Activated CD4-positive, CD25-positive, alpha-beta regulatory T cell treated with anti-CD3 and anti-CD28 coated beads, Interleukin-2, amount 50 U/mL, for 16 hours (primary cell): ENCODE measurements at places on chromosomes 1 and 21.

DNA sequence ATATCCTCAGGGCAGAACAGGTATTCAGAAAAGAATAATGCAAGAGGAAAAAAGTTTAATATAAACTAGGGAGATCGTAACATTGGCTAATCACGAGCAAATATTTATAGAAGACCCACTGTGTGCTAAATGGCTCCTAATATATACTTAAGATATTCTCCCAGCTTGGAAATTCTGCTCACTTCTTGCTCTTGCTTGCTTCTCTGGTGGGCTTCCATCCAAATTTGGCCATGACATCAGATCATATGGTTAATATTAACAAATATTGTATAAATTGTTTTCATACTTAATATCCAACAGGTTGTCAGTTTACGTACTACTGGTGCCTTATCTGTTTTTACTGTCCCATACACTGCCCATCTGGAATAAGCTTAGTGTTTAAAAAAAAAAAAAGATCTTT is 1.1 kb downstream of the COX20 start:
- no peak for DNase-seq

- DNase-seq: no peak
Measured at GRCh38 chr21:46156678-46157077, 1.3 kb upstream of the FTCD start.

DNA sequence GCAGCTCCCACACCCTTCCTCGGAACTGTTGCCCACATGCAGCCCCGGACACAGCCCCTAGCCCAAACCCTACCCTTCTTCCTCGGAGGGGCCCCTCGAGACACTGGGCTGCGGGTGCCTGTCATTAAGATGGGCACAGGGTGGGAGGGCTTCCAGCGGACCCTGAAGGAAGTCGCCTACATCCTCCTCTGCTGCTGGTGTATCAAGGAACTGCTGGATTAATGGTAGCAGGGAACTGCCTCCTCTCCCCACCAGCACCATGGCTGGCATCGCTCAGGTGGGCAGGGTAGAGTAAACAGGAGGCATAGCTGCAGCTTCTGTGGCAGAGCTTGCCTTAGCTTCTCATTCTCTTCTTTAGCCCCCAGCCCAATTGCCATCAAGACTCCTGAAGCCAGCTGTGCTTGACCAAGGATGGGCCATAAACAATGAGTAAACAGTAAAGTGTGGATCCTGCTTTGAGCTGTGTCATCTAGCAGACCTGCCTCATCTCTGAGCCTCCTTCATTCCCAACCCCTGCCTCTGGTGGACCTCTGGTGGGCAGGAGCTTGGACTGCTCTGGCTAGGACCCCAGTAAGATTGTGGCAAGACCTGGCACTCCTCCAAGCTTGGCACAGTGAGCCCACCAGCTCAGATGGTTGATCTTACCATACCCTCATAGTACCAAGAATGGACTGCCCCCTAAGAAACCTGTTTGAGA is at the start of gene LENEP:
LENEP (plus strand) TSS at position 15 of the 697 bp plus-strand sequence; CDS start at position 37, 22 bp downstream.
- DNase-seq: no peak

GRCh38 chr1:167054946-167055630 is 35.1 kb downstream of the GPA33 start:
- no peak for DNase-seq

DNA sequence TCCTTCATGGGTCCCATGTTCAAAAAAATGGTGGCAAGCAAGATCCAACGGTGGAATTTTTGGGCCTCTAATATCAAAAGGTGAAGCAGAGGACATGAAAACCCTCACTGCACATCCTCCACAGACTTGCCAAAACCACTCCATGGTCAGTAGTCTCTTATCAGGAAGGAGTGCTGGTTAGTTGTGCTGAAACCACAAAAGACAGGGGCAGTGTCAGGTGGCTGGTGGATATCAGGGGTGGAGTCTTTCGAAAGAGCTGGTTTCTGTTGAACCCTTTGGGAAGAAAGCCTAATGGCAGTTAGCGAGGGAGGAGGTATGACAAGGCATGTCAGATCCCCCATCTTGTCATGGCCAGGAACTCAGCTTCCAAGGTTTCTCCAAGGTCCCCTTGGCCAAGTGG is 395.9 kb upstream of the CAMK1G start:
- DNase-seq: no peak

DNA sequence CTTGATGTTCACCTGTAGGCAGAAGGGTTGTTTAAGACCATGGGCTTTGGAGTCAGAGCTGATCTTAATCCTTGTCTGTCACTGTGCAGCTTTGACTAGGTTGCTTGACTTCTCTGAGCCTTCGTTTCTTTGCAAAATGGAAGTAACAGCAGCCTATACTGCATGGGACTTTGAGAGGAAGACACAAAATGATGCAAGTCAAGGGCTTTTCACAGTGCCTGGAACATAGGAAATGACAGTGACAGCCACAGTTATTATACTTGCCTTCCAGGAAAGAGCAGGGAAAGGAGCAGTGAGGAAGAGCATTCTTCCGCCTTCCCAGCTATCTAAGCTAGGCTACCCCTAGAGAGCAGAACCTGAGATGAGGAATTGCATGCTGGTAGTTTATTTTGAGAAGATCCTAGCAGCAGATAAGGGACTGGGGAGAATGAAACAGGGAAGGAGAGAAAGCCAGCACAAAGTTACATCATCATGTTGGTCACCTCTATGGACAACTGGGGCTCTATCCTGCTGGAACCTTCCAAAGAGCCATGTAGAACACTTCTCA is 3.1 kb downstream of the CSF3R start:
- DNase-seq: no peak

DNA sequence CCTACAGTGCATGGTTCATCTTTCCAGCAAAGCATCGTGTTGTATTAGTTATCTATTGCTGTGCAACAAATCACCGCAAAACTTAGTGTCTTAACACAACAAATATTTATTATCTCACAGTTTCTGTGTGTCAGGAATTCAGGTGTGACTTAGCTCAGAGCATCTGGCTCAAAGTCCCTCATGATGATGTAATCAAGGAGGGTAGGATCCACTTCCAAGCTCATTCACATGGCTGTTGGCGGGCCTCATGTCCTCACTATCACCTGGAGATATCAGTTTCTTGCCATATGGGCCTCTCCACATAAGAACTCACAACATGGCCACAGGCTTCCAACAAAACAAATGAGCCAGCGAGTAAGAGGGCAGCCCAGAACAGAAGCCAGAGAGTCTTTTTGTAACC is 135.6 kb upstream of the GJB5 start:
- no peak for DNase-seq

DNA sequence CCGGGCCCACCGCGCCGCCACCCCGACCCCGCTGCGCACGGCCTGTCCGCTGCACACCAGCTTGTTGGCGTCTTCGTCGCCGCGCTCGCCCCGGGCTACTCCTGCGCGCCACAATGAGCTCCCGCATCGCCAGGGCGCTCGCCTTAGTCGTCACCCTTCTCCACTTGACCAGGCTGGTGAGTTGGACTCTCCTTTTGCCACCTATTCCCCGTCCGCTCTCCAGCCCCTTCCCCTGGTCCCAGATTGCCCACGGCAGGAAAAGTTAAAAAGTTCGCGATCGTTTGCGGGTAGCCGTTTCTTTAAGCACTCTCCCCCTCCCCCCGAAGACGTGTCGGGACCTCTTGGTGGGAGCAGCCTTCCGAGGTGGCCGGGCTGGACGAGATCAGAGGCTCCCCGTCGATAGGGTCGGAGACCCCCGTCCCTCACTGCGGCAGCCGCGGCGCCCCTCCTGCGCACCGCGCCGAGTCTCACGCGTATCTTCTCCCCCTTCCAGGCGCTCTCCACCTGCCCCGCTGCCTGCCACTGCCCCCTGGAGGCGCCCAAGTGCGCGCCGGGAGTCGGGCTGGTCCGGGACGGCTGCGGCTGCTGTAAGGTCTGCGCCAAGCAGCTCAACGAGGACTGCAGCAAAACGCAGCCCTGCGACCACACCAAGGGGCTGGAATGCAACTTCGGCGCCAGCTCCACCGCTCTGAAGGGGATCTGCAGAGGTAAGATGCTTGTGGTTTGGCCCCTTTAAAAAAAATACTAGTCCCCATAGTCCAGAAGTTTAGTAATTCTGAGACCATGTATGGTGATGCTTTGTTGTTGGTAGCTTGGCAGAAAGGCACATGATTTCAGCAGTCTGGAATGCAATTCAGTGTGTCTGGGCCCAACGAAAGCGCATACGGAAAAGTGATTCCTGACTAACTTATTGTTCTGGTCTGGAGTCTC is 576 bp downstream of the CCN1 start:
- no peak for DNase-seq

- DNase-seq: no peak
Measured at GRCh38 chr1:76591461-76591860, 275.8 kb upstream of the ST6GALNAC5 start.

GRCh38 chr1:218743861-218744505 is 398.8 kb downstream of the TGFB2 start:
- DNase-seq: no peak

DNA sequence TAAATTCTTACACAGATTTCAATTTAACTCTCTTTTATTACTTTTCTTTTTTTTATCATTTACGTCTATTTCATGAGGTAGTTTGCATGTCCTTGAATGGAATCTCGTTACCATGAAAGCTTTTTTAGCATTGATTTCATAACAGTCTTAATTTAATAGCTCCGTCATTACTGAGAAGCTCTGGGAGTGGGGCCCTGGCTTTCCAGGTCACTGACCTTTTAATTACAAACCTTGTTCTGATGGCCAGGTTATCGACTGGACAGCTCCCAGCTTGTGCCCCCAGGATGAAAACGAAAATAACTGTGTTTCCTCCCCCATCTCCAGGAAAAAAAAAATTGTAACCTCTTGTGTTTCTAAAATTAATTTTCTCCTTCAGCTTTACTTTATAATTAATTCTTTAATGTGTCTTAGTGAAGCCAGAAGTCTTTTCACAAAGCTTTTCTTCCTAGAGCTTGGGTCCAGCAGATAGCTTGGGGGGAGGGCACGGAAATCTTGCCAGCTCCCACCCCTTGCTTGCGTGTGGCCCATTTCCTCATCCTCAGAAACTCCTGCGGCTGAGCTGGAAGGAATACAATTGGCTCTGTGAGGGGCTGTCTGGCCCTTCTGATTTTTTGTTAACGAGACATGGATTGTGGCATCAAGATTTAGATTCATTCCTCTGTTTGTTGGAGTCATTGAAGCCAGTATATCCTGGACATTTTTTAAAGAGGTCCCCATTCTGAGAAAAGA is 65.7 kb downstream of the PEX14 start:
- no peak for DNase-seq

GRCh38 chr1:112605633-112606327 is 13.2 kb downstream of the ST7L start:
- DNase-seq: no peak

- DNase-seq: no peak
Measured at GRCh38 chr1:109498161-109498801, 4.4 kb downstream of the CYB561D1 start.

DNA sequence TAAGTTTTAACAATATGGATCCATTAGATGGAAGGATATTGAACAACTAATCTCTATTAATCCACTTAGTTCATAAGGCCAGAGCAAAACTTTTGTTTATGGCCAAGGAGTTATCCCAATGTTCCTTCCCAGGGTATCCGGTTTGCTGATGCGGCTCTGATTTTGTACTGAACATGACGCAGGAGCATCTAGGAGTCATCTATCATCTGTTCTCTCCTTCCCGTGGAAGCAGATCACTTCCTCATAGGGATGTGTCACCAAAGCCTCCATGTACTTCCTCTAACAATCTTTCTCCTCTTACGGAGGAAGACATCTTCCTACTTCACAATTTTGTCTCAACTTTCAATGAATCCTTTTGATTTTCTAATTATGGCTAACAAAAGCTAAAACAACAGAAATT is 206.6 kb downstream of the APP start:
- DNase-seq: no peak

DNA sequence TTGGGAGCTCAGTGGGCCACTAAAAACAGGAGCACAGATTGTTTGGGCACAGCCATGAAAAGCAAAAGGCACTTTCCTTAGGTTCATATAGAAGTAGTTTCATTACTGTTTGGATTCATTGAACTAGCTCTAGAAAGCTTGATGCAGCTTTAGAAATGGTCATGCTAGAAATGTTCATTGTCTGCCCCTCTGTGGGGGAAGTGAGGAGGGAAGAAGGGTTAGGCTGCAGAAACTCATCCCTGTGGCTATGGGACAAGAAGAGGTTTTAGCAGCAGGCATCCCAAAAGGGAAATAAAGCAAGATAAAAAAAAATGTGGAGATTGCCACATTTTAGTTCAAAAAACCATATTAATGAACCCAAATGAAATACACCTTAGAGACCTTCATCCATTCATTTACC is 359.6 kb upstream of the PTBP2 start:
- no peak for DNase-seq

- no peak for DNase-seq
Measured at GRCh38 chr1:151684128-151684527, 32.5 kb downstream of the CELF3 start.

GRCh38 chr1:57889676-57890320 is 465.9 kb upstream of the DAB1 start:
- no peak for DNase-seq

DNA sequence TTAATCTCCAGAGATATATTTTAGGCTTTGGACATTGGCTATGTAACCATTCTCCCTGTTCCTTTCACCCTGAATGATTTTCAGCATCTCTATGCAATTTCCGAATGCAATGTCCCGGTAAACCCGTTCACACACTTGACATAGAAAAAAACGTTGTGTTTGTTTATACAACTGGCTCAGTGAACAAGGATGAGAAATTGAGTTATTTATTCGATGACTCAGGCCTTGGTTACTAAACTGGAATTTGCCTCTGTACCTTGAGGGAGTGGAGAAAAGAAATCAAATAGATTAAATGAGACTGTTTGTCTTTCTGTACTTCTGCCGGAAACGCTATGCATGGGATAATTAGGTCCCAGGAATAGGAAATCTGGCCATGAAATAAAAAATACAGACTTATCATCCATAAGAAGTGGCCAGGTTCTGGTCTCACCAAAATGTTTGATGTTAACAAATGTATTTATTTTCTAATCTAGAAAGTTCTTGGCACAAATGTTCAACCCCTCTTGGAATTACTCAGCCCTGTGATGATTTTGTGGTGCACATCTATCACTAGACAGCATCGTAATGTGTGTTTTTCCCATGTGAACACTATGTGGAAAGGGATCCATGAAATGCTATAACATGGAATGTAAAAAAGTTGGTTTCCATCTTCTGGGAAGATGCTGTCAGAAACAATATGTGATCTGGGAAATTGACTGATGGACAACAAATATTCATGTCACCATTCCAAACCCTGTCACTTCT is 253.9 kb downstream of the DUSP10 start:
- no peak for DNase-seq

DNA sequence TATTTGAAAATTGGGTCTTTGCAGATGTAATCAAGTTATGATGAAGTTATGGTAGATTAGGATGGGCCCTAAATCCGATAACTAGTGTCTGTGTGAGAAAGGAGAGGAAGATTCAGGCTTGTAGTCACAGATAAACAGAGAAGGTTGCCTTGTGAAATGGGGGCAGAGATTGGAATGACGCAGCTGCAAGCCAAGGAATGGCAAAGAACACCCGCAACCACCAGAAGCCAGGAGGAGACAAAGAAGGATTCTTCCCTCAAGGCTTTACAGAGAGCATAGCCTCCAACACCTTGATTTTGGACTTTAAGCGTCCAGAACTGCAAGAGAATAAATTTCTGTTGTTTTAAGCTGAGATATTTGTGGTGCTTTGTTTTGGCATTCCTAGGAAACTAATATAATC is 35.4 kb upstream of the COL24A1 start:
- DNase-seq: no peak

GRCh38 chr1:77833521-77834100 is 54.2 kb downstream of the MIGA1 start:
- DNase-seq: no peak
